ENCODE measurements at places on chromosomes 2 and 18.

DNA sequence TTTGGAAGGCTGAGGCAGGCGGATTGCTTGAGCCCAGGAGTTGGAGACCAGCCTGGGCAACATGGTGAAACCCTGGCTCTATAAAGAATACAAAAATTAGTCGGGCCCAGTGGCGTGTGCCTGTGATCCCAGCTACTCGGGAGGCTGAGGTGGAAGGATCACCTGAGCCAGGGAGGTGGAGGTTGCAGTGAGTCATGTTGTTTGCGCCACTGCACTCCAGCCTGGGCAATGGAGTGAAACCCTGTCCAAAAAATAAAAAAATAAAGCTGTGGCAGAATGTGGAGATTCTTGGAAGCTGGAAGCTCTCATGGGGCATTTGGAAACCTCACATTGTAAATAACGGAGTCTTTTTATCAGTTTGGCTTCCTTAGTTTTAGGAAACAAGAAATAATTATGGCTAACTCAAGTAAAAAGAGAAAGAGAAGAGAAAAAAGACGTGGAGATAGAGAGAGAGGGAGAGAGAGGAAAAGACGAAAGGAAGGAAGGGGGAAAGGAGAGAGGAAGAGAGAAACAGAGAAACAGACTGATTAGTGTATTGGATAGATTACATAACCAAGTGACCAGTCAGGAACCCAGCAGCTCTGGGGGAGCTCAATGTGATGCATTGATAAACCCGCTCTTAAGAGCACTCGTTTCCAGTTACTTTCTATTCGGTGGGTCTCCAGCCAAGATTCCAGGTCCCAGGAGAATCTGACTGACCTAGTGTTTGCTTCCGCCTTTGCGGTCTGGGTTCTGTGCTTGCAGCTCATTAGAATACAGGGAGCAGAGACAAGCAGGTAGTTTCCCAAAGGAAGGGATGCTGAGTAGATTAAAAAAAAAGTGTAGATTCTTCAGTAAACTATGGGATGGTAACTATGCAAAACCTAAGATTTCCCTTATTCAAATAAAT is 1.1 kb upstream of the SPAST start:
- no peak for DNase-seq

GRCh38 chr2:95056044-95056443 is 30.5 kb downstream of the MAL start:
- DNase-seq, result no peak

DNA sequence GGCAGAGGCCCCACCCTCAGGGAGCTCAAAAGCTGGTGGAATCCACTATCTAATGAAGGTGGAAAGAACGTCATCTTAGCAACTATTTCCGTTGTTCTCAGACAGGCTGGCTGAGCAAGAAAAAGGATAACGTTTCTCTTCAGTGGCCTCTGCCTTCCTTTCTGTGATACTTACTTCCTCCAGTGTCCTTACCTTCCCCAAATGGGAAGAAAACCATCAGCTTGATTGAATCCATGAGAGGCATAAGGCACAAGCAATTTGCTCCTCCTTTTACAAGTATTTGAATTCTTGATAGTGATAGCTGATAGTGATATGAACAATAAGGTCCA is 8.1 kb upstream of the NCOA1 start:
- DNase-seq, result no peak

DNA sequence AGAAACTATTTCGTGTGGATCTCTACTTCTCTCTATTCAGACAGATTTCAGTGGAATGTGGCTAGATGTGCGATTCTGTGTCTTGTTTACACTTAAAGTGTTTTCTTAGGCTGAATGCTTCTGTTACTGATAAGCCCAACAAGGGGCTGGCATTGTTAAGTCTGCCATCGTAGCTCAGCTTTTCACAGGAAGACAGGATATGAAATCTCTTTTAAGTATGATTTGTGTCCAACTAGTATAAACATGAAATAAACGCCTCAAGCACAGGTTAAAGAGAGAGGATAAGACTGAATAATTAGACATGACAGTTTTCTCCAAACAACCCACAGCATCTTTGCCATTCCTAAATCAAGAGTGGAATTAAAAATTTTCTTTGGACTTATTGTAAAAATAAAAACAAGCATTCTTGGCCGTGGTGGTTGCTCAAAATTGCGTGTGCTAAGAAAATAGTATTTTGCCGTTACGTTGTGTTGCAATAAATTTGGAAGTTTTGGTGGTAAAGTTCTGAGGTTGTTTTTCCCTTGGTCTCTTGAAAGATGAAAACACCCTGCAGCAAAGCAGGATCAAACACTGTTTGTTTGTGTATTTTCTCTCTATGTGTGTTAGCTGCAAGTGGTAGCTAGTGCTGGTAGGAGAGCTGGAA is 1.0 kb downstream of the VIT start:
- no peak for DNase-seq

DNA sequence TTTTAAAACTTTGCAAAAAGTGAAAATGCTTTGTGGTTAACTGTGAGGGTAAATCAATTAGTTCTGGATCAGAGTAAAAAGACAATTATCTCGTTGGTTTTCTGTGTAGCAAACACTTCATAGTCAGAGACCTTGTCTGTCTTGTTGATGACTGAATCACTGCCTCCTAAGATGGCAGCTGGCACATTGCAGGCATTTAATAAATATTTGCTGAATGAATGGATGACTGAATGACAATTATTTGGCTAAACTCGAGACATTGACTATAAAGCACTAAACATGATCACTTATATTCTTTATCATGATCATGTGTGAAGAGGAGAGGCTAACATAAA is 96.2 kb downstream of the MAIP1 start:
- no peak for DNase-seq

DNA sequence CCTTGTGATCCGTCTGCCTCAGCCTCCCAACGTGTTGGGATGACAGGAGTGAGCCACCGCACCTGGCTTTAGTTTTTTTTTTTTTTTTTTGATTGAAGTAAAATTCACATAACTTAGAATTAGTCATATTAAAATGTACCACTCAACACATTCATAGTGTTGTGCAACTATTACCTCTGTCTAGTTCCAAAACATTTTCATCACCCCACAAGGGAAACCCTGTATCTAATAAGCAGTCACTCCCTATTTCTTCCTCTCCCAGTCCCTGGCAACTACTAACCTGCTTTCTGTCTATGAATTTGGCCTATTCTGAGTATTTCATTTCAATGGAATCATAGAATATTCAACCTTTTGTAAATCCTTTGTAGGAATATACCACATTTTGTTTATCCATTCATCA is 123.9 kb upstream of the FAM117B start:
- DNase-seq, result no peak

- no peak for DNase-seq
Observed at GRCh38 chr2:136010126-136010525, 24.7 kb upstream of the DARS1 start.

DNA sequence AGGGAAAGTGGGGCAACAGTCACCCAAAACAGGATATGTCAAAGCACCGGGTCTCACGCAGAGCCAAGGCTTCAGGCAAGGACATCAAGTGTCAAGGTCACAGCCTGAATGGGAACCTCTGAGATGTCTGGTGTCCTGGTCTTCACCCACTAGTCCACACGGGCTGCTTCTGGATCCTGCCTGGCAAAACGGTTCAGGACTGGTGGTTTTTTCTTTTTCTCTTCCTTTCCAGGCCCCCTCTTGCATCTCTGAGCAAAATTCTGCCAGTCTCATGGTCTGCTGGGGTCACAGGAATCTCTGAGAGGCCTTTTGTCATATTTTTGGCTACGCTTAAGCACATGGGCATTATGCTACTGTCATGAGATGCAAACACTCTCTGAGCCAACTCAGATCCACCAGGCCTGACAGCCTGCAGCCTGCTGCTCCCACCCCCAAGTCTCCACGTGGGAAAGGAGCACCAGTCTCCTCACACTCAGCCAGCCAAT is 518.2 kb upstream of the ZEB2 start:
- DNase-seq, result no peak

GRCh38 chr2:80529466-80530165 is 225.1 kb upstream of the LRRTM1 start:
- no peak for DNase-seq

- no peak for DNase-seq
Observed at GRCh38 chr2:224405841-224406370, 4.0 kb upstream of the FAM124B start.

- no peak for DNase-seq
Observed at GRCh38 chr2:75456825-75457224, 103.9 kb downstream of the EVA1A start.

DNA sequence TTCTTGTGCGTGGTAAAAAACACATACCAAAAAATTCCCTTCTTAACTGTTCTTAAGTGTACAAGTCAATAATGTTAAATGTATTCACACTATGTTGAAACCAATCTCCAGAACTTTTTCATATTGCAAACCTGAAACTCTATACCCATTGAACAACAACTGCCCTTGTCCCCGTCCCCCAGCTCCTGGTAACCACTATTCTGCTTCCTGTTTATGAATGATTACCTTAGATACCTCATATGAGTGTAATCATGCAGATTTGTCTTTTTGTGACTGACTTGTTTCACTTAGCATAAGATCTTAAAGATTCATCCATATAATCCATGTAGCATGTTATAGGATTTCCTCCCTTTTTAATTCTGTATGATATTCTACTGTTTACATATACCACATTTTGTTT is 59.9 kb downstream of the NAT8 start:
- no peak for DNase-seq

DNA sequence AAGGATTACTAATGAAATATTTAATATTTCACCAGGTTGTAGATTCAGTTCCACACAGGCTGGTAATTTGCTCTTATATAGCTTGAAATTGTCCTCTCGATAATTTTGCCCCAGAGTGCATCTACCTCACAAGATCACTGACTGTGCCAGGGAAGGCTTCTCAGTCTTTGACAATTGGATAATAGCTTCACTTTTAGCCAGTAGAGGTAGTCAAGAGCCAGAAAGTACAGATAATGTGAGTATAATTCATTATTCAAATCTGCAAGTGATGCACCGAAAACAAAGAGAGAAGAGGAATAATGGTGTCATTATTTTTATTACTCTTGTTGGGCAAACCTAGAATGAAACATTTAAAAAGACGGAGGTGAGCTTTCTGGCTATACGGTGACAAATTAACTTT is 292.8 kb downstream of the EN1 start:
- DNase-seq, result no peak

DNA sequence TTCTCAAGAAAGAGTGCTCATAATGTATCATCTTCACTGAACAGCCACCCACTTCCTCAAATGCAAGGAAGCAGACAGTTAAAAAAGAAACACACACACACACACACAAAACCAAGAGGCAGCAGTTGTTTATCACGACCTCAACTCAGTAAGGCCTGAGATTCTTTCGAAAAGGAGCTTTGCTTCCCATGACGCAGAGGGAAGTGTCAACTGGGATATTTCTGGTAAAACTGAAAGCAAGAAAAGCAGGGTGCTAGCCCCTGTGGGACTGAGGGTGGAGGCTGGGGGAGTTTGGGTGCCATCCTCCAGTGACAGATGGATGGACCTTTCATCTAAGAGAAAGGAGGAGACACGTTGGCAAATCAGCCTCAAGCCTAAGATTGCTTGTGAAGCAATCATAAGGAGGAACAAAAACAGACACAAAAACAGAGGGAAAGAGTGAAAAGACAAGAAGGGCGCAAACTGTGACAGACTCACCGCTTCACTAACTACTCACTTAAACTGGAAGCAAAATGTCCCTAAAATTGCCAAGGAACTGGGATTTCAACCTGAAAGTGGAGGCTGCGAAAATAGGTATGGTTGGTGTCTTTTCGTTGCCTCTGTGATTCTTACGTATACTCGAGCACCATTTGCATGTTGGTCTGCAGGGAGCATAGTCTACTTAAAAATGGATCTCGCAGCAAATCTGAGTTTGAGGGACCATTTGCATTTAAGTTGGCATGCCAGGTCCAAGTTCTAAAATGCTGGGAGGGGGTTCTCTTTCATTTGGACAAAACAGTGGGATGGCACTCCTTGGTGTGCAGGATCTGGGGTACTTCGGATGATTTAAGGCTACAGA is at the start of gene ARHGAP25:
TSS of gene ARHGAP25 (plus strand) at position 124 of the 838 bp plus-strand sequence. CDS start at position 513, 389 bp downstream.
- peak; percentile 95 for DNase-seq

DNA sequence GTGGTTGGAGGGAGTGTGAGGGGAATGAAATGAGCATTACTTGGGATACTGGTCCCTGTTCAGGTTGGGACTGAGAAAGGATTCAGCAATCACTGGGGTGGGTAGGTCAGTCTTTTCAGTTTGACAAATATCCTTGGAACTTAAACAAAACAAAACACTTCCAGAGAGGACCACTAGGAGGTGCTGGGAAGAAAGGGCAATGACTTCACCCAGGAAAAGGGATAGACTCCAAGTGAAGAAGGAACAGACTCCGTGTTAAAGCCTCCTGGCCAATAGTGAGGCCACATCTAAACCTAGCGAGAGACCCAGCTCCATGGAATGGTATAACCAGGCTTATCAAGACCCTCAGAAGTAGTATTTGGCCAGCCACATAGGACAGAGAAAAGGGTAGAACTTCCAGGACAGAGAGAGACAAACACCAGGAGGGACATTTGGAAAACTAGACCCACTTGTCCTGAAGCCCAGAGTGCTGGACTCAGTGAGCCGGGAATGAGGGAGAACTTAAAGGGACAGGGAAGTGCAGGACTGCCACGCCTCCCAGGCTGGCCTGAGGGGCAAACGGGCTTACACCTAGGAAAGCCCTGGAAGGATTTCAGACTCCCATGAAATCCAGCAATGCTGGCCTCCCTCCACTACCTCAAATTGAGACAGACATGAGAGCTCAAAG is 19.6 kb upstream of the KCNG3 start:
- DNase-seq, result no peak

DNA sequence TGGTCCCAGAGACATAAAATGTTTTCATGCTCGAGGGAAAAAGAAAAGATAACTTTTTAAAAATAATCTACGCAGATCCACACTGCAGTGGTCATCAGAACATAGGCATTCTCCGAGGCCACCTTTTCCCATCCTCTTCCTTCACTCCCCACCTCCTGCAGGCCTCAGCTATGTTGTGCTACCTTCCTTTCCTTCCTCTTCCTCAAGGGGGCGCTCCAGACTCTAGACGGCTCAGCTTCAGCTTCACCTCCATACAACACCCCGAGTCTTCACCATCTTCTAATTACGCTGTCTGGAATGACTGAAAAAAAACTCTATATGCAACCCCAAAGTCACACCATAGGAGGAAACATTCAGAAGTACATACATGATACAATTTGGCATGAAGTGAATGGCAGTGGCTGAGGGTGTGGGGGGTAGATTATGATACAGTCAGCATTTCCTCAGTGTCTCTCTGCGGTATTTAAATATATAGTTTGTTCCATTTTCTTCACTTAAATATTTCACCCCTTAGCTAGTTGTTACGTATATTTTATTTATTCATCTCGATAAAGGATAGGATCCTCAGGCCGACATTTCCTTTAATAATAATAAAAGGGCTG is 583.6 kb downstream of the IRS1 start:
- DNase-seq, result no peak

- DNase-seq, result no peak
Observed at GRCh38 chr2:28607730-28608499, 112.1 kb downstream of the PLB1 start.

- DNase-seq, result no peak
Observed at GRCh38 chr2:133867166-133867565, 298.9 kb upstream of the NCKAP5 start.

- no peak for DNase-seq
Observed at GRCh38 chr2:162245781-162246180, 2.5 kb upstream of the FAP start.
